ENCODE measurements at places on chromosomes 6 and 20.
A peak's percentile ranks its signal among the peaks of the same experiment; 100 is the strongest.

DNA sequence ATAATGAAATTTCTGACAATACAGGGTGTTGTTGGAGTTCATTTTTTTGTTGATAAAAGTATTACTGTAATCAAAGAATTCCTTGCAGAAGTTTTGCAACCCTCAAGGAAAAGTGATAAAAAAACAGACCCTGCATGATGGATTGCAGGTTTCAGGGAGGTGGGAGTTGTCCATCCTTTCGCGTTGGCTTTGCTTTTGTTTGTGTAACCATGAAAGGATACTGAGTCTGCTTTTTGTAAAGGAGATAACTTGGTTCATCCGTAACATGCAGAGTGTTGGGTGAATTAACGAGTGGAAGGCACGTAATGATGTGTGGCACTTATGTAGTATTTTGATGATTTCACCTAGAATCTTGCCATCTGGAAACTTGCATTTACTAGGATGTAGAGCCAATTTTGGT, 23.6 kb downstream of the FOXO3 start:
- no peak for DNase-seq

GRCh38 chr20:59525500-59526241, 78.7 kb upstream of the PHACTR3 start:
- peak; percentile 50 for DNase-seq

DNA sequence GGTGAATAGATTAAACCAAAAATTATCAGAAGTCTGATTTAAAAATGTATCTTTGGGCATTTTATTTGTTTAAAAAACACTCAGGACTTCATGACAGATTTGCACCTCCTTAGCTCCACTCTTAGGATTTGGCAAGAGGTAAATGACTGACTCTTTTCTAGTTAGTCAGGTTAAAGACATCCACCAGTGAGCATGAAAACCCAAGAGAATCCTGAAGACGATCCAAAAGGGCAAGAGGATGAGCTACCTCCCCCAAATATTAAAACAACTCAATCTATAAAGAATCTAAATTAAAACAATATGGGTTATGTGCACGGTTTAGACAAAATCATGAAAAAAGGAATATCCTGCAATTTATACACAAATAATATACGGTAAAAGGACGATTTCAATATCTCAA, 89.4 kb upstream of the OPRM1 start:
- DNase-seq = peak; percentile 61

- peak; percentile 90 for DNase-seq
Measured at GRCh38 chr6:21149470-21149869, 444.1 kb upstream of the SOX4 start.

DNA sequence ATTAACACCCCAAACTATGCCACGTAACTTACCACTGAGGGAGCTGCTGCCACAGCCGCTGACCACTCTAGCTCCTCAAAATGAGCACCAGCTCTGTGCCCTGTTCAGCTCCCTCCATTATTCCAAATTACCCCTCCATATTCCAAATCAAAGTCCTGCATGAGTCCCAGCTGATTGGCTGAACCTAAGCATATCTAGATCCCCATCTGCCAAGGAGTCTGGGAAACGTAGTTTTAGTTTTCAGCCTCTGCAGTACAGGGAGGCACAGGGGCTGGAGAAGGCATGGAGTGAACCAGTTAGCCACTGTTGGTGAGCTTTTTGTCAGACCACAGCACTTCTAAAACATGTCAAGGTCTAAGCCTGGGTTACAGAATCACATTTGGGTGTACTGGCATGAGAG, 15.9 kb downstream of the UNC5CL start:
- DNase-seq = no peak

DNA sequence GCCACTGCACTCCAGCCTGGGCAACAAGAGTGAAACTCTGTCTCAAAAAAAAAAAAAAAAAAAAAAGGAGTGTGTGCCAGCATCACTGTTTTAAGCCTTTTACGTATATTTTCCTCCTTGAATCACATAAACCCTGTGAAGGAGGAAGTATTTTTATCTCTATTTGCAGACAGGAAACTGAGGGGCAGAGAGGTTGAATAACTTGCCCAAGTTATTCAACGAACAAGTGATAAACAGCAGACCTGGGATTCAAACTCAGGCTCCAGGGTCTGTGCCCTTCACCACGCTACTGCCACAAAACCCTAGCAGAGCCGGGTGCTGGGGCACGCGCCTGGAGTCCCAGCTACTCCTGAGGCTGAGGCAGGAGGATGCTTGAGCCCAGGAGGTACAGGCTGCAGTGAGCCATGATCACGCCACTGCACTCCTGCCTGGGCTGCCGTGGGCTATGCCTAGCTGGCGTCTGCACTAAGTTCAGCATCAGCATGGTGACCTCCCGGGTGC, 9.4 kb upstream of the AVP start:
- no peak for DNase-seq

- no peak for DNase-seq
Measured at GRCh38 chr20:6764619-6765018, 2.9 kb upstream of the BMP2 start.

DNA sequence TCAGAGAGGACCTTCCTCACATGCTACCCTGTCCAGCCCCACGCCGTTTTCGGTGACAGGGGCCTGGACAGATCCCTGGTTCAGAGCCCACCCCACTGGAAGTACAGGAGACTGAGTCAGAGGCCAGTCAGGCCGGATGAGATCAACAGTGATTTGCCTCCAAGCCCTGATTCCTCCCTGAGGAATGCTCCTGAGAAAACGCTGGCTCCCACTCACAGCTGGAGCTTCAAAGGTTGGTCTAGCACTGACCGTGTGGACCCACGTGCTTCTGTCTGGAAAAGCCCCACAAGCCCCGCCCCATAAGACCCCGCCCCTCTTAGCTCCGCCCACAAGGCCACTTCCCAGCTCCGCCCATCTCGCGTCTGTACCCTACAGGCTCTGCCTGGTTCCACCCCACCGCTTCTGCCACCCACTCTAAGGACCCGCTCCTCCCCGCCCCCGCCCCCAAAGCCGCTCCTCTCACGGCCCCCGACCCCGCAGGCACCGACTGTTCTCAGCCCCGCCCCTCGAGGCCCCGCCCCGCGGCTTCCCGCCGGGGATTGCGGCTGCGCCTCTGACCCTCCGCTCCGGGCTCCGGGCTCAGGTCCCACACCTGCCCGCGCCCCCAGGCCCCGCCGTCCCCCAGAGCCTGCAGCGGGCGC, 64.9 kb upstream of the BHLHE23 start:
- DNase-seq = peak; percentile 44

GRCh38 chr20:63366390-63367365, 5.5 kb upstream of the CHRNA4 start:
- DNase-seq = no peak

- DNase-seq = peak; percentile 24
Measured at GRCh38 chr6:23533944-23534343, 592.1 kb upstream of the NRSN1 start.

GRCh38 chr6:2209226-2209809, 36.1 kb downstream of the GMDS start:
- peak; percentile 8 for DNase-seq

- no peak for DNase-seq
Measured at GRCh38 chr6:10425975-10426780, 11.3 kb upstream of the TFAP2A start.

GRCh38 chr6:38103921-38104320, 284.4 kb downstream of the ZFAND3 start:
- no peak for DNase-seq

GRCh38 chr20:1185316-1185741, 548 bp upstream of the TMEM74B start:
- no peak for DNase-seq

GRCh38 chr6:160353950-160354496, 5.8 kb downstream of the SLC22A3 start:
- no peak for DNase-seq

GRCh38 chr6:134510920-134511319, 193.0 kb upstream of the SGK1 start:
- peak; percentile 28 for DNase-seq

DNA sequence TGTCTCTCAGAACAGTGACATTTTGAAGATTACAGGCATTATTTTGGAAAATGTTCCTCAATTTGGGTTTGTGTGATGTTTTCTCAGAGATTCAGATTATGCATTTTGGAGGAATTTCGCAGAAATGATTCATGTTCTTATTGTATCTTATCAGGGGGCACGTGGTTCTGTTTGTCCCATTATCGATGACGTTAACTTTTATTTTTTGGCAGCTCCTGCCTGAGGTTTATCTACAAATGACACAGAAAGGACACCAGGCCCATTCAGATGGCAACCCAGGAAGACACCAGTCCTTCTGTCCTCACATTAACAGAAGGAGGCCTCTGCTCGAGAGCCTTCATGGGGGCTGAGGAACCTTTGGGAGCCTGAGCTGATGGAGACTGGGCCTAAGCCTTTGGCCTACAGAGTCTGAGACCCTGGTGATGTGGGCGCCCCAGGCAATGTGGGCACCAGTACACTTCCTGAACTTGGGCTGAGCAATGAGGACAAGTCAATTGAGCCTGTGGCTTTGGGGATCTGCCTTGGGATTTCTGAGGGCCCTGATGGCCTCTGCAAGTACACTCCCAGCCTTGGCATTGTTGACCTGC, 41.2 kb upstream of the EZR start:
- DNase-seq = no peak

DNA sequence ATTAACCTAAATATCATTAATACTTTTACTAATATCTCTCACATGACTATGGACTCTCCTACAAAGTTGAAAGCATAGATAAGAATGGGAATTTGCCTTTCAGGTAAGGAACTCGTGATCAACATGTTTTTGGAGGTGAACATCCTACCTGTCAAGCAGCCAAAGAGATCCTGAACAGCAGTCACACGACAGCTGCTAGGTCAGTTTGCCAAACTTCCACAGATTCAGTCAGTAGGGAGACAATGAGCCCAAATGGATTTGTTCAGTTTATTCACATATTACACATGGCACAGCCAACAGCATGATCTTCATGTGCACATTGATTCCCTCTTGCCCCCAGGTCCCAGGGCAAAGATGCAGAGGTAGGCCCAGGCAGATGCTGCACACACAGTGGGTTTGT, 86.1 kb upstream of the LOC128125822 start:
- DNase-seq = no peak

- DNase-seq = no peak
Measured at GRCh38 chr20:50470264-50470858, 39.8 kb upstream of the PTPN1 start.

GRCh38 chr20:63743210-63743970, 3.8 kb downstream of the SLC2A4RG start:
- DNase-seq = no peak

GRCh38 chr20:23272176-23273029, 78.2 kb upstream of the NXT1 start:
- DNase-seq = no peak

GRCh38 chr20:56715309-56715708, 86.2 kb downstream of the TFAP2C start:
- DNase-seq = no peak

GRCh38 chr6:5866547-5867051, 140.1 kb downstream of the NRN1 start:
- DNase-seq = peak; percentile 61

DNA sequence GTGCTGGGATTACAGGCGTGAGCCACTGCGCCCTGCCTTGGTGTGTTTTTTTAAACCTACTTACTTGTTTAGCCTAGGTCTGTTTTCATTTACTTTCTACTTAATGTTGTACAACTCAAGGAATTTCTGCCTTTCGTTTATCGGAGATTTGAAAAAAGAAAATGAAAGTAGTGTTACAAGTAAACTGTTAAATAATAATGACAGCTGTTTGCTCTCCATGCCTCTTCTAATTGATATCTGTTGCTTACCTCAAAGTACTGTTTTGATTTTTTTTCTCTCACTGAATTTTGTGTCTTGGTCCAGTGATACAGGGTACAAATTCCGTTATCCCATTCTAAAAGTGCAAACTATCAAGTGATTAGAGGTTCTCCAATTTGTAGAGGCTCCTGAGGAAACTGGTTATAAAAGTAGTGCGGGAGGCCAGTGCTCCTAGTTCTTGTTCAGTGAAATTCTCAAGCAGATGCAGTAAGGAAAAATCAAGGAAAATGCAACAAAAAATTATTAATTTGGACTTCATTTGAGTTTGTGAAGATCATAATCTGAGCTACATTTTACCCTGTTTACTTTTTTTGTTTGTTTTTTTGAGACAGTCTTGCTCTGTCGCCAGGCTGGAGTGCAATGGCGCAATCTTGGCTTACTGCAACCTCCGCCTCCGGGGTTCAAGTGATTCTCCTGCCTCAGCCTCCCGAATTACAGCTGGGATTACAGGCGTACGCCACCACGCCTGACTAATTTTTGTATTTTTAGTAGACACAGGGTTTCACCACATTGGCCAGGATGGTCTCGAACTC, 2.2 kb downstream of the UBR2 start:
- no peak for DNase-seq

DNA sequence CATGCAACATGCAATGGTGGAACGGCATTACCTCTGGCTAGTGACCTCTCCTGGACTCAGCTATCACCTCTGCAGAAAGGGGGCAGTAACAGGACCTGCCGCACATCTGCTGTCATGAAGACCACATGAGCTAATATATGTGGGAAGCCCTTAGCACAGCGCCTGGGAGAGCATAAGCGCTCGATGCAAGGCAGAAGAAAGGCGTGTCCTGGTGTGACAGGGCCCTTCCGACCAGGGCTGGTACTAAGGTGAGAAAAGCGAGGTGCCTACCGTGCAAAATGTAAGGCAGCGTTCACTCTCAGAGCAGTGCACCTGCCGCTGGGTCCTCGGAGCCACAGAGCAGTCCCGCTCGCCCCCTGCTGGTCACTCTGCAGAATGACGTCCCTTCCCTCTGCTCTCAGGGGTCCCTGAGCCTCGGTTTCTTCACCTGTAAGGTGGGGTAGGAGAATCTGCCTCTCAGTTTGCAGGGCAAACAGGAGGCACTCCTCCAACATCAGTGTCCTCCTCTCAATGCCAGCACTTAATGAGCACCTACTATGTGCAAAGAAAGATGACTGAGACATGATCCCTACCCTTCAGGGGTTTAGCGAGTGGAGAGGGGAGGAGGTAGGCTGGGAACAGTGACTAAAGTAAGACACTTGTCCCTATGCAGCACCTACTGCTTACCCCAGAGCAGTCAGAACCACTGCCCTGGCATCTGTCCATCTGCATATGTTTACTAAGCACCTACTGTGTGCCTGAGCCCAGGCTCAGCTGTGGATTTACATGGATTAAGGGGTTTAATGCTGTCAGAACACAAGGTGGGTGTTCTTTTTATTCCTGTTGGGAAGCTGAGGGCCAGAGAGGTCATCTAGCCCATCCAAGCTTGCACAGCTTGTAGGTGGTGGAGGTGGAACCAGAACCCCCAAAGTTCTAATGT, 41.1 kb upstream of the PTGIS start:
- peak; percentile 33 for DNase-seq

GRCh38 chr6:113997116-113997515, 26.2 kb upstream of the HDAC2 start:
- DNase-seq = peak; percentile 87

DNA sequence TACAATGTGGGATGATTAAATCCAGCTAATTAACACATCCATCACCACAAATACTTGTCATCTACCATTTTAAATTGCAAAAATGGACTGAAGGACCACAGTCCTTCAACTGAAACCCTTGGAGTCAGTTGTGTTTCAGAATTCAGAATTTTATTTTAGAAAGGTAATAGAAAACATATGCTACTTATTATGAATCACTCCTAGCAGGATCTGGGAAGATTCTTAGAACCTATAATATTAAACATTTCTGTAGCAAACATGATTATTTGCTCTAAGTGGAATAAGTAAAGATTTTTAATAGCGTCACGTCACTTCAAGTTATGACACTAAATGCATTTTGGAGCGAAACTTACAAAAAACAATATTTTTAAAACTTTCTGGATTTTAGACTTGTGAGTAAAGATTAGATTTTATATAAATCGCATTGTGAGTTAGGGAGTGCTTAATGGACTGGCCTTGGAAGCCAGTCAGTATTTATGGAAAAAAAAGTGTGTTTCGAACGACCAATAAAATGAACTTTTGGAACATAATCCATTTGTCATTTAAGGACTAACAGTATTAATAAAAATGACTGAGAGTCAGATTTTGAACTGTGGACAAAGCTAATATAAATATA, 71.8 kb upstream of the PHACTR2 start:
- DNase-seq = peak; percentile 21
